ENCODE measurements at places on chromosomes 2 and 18. TPM values are rescaled to one million over a fixed set of nuclear protein-coding genes. Genes with fewer than 3 reads are reported as not detected.

GRCh38 chr18:69969491-69969890, 21.8 kb upstream of the CD226 start:
- DNase-seq = no peak
- H3K4me1 ChIP-seq = peaks cover 20% of the 10 kb centered on the region
- peaks cover 11% of the 10 kb centered on the region for H3K36me3 ChIP-seq
- no peak overlapping the region for H3K4me3 ChIP-seq

C2orf92 gene
- 21.2 TPM for total RNA-seq

- H3K27ac ChIP-seq = no peak overlapping the region
- H3K36me3 ChIP-seq = no peaks in the 10 kb centered on the region
- peak; percentile 40 for DNase-seq
- peak overlapping the region; percentile 30 for H3K4me3 ChIP-seq
- H3K27me3 ChIP-seq = peaks cover 27% of the 10 kb centered on the region
These were observed 1.7 kb upstream of the GCG start for GRCh38 chr2:162153608-162154224.

SMIM21 gene
- not detected for total RNA-seq

DNA sequence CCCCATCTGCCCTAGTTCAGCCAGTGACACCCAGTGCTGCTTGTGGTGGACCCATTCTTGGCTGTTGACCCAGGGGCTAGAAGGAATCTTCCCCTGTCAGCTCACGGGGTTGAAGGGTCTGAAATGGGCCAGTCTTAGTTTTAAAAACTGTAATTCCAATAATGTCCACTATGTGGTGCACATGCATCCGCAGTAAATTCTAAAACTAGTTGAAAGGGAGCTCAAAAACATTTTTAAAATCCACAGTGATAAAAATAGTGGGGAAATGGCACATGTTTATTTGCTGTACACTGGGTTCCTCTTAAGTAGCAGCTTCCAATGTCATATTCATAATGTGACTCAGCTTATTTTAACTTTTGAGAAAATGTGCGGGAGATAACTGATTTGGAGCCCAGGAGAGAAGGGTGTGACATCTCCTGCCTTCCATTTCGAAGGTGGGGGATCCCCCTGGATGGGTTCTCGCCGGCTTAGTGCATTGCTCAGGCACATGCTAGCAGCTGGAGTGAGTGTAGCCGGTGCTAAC, 32.8 kb downstream of the GRHL1 start:
- DNase-seq = no peak
- peaks cover 6% of the 10 kb centered on the region for H3K4me1 ChIP-seq
- peaks cover 8% of the 10 kb centered on the region for H3K27me3 ChIP-seq
- H3K27ac ChIP-seq = no peak overlapping the region
- H3K36me3 ChIP-seq = no peaks in the 10 kb centered on the region
- no peak overlapping the region for H3K4me3 ChIP-seq

TGFBRAP1 gene
- total RNA-seq = 23.1 TPM

DNA sequence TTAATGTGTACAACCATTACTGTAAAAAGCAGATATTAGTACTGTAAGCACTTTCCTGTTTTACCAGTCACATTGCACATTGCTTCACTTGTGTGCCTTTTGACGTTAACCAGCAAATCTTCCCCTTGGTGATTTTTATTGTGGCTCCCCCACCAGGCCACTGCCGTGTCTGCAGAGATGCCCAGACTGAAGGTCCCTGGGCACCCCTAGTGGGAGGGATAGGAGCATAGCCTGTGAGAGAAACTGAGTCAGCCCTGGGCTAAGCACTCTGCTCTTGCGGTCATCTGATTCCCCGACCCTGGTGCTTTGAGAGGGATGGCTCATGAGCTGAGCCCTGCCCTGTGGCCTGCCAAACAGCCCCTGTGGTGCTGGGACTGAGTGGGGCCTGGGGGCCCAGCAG, 73.4 kb downstream of the INPP4A start:
- DNase-seq = peak; percentile 40
- H3K4me3 ChIP-seq = no peak overlapping the region
- H3K4me1 ChIP-seq = peaks cover 55% of the 10 kb centered on the region
- H3K36me3 ChIP-seq = peaks cover 9% of the 10 kb centered on the region
- H3K27me3 ChIP-seq = no peaks in the 10 kb centered on the region

L3MBTL4 gene
- total RNA-seq = 0.85 TPM

GRB14 gene
- not detected for total RNA-seq

PLGLB2 gene
- total RNA-seq = 5.7 TPM
